ENCODE measurements at places on chromosomes 1 and 21.

GRCh38 chr21:16751695-16752474 lies 761.0 kb upstream of the CXADR start:
- no peak for DNase-seq

DNA sequence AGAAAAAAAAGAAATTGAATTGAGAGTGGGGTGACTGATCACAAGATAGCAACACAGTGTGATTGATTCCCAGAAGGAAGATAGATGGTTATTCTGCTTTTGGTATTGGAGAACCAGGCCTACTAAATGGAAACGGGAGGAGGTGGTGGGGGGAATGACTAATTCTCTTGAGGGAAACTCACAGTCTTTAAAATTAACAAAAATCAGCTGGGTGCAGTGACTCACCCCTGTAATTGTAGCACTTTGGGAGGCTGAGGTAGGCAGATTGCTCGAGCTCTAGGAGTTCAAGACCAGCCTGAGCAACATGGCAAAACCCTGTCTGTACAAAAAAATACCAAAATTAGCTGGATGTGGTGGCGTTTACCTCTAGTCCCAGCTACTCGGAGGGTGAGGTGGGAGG lies 134.6 kb upstream of the PDE4B start:
- DNase-seq: no peak

DNA sequence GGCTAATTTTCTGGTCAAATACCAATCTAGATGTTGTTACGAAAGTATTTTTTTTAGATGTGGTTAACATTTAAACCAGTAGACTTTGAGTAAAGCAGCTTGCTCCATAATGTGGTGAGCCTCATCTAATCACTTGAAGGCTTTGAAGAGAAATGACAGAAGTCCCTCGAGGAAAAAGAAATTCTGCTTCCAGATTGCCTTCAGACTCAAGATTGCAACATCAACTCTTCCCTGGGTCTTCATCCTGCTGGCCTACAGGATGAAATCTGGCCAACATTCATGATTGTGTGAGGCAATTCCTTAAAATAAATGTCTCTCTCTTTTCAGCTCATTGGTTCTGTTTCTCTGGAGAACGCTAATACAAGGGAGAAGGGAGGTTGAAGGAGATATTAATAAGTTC lies 32.5 kb upstream of the SSX2IP start:
- DNase-seq: no peak

DNA sequence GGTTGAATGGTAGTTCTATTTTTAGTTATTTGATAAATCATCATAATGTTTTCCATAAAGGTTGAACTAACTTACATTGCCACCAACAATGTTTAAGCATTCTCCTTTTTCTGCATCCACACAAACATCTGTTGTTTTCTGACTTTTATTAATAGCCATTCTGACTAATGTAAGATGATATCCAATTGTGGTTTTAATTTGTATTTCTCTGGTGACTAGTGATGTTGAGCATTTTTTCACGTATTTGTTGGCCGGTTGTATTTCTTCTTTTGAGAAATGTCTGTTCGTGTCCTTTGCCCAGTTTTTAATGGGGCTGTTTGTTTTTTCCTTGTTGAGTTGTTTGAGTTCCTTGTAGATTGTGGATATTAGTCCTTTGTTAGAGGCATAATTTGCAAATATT lies 24.6 kb upstream of the SLC35F3 start:
- no peak for DNase-seq

GRCh38 chr1:9349331-9349851 lies 56.7 kb downstream of the SPSB1 start:
- DNase-seq: no peak

DNA sequence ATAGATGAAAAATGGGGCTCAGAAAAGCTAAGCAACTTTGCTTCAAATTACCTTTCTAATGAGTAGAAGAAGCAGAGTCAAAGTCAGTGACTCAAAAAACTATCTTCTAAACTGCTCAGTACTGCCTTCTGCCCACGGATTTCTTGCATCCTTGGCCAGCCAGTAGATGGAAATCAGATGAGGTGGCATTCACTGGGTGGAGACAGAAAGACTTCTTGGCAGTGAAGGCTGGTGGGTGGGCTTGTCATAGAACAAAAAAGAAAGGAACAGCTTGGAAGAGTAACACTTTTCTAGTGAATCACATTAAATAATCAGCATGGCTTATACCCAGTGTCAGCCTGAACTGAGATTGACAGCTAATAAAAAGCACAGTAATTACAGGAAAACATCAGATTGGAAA lies 170.7 kb downstream of the ST6GALNAC5 start:
- no peak for DNase-seq

DNA sequence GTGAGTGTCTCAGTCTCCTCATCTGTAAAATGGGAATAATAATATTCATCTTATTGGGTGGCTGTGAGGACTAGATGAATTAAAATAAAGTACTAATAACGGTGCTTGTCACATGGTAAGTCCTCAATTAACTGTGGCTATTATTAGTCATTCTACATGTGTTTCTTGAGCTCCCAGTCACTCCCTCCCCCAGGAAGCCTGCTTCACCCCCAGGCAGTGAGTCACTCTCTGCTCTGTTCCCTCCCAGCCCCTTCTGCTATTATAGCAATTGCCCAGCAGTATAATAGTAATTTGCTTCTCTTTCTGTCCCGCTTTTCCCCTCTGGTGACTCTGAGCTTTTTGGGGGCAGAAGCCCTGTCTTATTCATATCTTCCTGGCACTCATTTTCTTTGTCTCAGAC lies 102.0 kb downstream of the BEND5 start:
- DNase-seq: no peak

DNA sequence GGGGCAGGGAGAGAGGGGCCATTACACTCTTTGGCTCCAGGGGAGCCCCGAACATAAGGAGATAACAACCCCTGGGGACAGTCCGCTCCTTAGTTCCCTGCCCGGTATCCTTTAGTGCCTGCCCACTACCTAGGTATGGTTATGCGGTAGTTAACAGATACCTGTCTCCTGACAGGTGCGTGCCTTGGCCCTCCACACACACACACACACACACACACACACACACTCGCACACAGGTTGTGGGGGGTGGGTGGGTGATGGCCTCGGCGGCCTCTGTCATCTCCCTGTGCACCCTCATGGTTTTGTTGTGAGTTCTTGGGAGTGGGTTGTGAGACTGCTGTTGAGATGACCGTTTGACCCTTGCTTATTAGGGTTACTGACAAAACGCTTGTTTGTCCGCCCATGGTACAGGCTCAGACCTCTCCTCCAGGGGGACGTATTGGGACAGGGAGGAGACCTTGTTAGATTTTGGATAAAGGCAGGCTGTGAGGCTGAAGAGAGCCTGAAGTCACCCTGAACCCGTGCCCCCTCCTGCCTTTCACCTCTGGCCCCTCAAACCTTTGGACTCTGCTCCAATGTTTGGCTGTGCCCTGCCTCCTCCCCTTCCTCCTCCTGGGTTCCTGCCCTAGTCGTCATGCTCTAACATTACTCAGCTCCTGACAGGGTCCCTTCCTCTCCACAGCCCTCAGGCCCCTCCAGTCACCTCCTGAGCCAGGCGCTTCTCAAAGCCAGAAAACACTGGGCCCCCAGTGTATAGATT lies 979 bp downstream of the RASSF5 start:
- DNase-seq: no peak

GRCh38 chr1:9575486-9575885 lies 13.2 kb upstream of the TMEM201 start:
- DNase-seq: no peak

- no peak for DNase-seq
These were observed 70.7 kb upstream of the ZNF644 start for GRCh38 chr1:91092503-91092902.

GRCh38 chr21:28442624-28443023 lies 550.1 kb downstream of the LTN1 start:
- no peak for DNase-seq

DNA sequence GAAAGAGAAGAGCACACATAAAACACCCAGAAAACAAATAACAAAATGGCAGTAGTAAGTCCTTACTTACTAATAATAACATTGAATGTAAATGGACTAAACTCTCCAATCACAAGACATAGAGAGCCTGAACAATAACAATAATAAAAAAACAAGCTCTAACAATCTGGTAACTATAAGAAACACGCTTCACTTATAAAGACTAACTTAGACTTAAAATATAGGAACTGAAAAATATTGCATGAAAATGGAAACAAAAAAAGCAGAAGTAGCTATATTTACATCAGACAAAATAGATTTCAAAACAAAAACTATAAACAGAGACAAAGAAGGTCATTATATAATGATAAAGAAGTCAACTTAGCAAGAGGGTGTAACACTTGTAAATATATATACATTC lies 83.1 kb upstream of the LYPLAL1 start:
- DNase-seq: no peak
